Heart left ventricle (tissue), 16 donors: ENCODE measurements at places on chromosomes 4 and X. TPM values are rescaled to one million over a fixed set of nuclear protein-coding genes. Genes with fewer than 3 reads are reported as not detected.

GRCh38 chrX:16665089-16665488, 15.1 kb downstream of the S100G start:
- no peak overlapping the region for H3K4me3 ChIP-seq
- no peak overlapping the region for H3K27ac ChIP-seq
- H3K36me3 ChIP-seq, result no peaks in the 10 kb centered on the region
- H3K27me3 ChIP-seq, result no peaks in the 10 kb centered on the region
- no peak for DNase-seq

DNA sequence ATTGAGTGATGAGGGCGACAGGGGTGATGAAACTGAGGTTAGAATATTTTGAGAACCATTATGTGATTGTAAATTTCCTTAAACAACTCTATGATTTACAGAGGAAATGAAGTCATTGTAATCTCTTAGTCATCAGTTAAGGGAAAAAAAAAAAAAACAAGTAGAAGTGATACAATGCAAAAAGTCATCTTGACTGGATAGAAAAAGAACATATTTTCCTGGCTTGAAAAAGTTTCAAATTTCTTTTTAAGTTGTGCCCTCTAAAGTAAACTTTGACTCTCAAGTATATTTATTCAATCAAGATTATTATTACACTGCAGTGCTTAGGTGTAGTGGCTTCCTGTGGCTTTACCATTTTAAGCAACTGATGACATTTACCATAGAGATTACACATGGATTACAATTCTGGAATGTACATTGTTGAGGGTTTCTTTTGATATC, 40.6 kb downstream of the GABRB1 start:
- no peaks in the 10 kb centered on the region for H3K27me3 ChIP-seq
- H3K4me3 ChIP-seq, result no peak overlapping the region
- no peak overlapping the region for H3K27ac ChIP-seq

DNA sequence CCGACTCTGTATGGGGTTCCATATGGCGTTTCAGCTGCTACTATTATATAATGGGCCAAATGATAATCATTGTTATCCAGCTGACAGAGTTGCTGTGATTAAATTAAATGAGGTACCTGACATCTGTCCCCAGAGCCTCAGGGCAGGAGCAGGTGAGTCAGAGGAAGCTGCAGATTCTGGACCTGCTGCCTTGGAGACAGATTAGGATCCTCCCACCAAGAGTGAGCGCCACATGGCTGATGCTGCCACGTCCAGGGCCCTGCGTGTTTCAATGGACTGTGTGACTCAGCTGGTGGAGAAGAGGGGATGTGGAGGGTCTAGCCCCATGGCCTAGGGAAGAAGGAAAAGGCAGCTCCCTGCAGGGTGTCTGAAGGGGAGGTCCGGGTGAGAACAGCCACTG, 28.3 kb upstream of the UXT start:
- no peaks in the 10 kb centered on the region for H3K27me3 ChIP-seq
- no peak overlapping the region for H3K27ac ChIP-seq
- no peaks in the 10 kb centered on the region for H3K36me3 ChIP-seq
- DNase-seq, result no peak
- no peak overlapping the region for H3K4me3 ChIP-seq

DNA sequence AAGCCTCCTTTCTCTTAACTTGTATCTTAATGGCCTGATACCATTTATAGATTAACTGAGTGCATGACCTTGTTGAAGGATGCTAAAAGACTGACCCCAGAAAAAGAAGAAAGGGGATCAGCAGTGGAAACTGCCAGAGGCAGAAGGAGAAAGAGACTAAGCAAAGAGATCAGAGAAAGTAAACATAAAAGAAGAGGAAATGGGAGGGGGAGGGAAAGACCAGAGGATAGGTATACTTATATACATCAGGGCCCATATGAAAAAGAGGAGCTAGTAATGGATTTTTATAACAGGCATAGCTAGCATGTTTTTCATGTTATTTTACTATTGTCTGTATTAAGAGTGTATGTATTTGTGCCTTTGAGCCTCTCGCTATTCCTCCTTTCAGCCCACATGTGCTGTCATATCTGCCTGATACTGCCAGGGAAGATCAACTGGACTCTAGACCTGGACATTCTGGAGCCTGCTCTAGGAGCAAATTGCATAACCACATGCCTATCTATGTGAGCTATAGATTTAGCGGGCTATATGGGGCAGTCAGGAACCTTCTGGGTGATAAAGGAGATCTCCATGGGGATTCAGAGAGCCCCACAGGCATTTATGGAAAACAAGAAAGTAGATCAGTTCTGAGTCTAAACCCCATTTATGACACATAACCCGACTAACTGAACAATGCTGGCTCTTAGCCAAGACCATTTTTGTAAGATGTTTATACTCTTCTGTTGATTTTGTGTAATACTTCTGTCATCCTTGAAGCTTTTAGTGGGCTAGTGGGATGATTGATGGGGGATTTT, 13.4 kb upstream of the SNX12 start:
- DNase-seq, result no peak
- H3K27me3 ChIP-seq, result no peaks in the 10 kb centered on the region
- no peak overlapping the region for H3K4me3 ChIP-seq

DNA sequence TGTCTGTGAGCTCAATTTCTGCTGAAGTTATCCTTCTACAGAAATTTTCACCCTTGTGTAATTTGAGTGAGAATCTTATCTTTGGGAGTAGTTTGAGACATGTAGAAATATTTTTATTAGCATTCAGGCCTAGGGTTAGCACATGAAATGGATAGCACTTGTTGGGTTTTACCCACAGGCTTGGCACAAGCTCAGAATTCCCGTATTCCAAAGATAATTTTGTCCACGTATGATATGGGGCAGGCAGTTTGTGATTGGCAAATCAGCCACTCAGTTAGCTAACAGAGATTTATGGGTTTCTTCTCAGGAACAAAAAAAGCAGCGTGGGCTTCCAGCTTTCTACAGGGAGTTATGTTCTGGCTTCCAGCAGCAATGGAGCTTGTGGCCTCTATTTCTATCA, 117.9 kb upstream of the DCAF8L1 start:
- no peak for DNase-seq
- no peak overlapping the region for H3K27ac ChIP-seq
- H3K27me3 ChIP-seq, result no peaks in the 10 kb centered on the region
- H3K4me1 ChIP-seq, result no peaks in the 10 kb centered on the region

DNA sequence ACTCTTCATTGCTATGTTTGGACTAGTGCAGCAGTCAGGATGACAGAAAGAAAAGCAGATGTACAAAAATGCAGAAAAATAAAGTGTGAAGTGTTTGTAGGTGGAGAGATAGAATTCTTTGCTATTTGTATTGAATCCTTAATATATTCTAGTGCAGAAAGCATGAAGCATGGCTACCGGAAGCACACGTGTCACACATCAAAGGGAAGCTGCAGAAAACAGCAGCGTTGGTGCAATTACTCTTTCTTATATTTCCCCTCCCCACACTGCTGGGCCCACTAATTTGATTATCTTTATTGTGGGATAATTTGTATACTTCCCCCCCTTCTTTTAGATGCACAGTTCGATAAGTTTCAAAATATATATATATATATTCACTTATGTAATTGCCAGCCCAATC, 35.9 kb upstream of the TAPT1 start:
- no peak for DNase-seq
- no peaks in the 10 kb centered on the region for H3K27me3 ChIP-seq
- H3K27ac ChIP-seq, result no peak overlapping the region
- no peak overlapping the region for H3K4me3 ChIP-seq

DNA sequence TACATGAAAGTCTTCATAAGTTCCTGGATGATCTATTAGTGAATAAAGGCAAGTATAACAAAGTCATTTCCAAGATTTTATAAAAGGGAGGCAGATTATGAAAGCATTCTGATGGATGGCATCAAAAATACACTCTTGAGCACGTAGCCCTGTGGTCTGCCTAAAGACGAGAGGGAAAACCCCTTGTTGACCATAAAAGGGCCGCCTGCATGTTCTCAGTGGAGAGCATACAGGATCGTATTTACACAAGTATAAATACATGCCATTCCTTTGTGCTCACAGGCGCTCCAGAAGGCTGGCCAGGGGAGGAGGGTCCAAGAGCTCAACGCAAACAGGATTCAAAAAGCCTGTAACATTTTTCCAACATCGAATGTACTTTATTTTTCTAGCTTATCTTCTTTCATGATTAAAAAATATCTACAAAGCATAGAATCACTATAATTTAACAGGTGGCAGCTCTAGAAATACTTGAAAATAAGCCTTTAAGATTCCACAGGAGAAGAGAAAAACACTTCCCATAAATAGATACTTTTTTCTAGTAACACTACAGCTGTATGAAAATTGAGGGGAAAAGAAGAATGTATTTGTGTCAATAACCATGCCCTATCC, 29.6 kb downstream of the PDGFC start:
- peak; percentile 55 for DNase-seq
- no peaks in the 10 kb centered on the region for H3K27me3 ChIP-seq
- peak overlapping the region; percentile 21 for H3K4me3 ChIP-seq
- peaks cover 35% of the 10 kb centered on the region for H3K4me1 ChIP-seq
- peak overlapping the region; percentile 75 for H3K27ac ChIP-seq

DNA sequence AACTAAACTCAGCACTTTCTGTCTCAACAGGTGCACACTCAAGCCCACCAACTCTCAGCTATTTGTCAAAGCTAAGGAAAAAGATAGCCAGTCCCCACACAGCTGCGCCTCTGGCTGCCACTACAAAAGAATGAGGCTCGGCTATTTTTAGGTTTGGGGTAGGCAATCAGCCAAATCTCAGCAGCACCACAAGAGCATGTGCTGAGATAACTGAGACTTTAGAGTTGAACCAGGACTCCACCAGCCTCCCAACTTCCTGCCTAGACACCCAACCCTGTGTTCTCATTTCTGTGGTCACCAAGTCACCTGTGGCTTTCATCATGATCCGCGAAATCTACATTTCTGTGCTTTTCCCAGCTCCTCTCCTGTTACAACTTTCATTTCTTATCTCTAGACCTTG, 28.0 kb downstream of the DMD start:
- peak; percentile 51 for DNase-seq
- no peak overlapping the region for H3K27ac ChIP-seq
- H3K4me3 ChIP-seq, result no peak overlapping the region
- H3K36me3 ChIP-seq, result no peaks in the 10 kb centered on the region
- no peaks in the 10 kb centered on the region for H3K27me3 ChIP-seq

DNA sequence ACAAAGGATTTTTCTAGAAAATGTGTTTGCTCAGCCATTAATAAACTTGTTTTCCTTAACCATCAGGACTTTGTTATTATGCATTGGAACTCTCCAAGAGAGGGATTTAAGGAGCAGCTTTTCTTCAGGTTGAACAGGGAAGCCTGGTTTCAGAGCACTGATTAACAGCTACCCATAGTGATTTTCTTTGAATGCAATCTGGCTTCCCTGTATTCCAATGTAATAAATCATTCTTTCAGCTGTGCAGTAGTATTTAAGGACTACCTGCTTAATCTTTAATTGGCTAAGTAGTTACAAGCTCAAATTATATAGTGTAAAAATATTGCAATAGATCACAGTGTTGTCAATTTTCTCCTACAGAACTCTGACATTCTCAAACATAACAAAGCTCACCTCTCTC, 77.5 kb downstream of the TMEM156 start:
- H3K36me3 ChIP-seq, result no peaks in the 10 kb centered on the region
- H3K27me3 ChIP-seq, result no peaks in the 10 kb centered on the region
- H3K27ac ChIP-seq, result no peak overlapping the region
- DNase-seq, result no peak
- no peaks in the 10 kb centered on the region for H3K4me1 ChIP-seq
- H3K4me3 ChIP-seq, result no peak overlapping the region

- no peak for DNase-seq
- peaks cover 39% of the 10 kb centered on the region for H3K27me3 ChIP-seq
- H3K36me3 ChIP-seq, result no peaks in the 10 kb centered on the region
- H3K27ac ChIP-seq, result no peak overlapping the region
Observed at GRCh38 chrX:109472939-109473735, 8.7 kb downstream of the GUCY2F start.

DNA sequence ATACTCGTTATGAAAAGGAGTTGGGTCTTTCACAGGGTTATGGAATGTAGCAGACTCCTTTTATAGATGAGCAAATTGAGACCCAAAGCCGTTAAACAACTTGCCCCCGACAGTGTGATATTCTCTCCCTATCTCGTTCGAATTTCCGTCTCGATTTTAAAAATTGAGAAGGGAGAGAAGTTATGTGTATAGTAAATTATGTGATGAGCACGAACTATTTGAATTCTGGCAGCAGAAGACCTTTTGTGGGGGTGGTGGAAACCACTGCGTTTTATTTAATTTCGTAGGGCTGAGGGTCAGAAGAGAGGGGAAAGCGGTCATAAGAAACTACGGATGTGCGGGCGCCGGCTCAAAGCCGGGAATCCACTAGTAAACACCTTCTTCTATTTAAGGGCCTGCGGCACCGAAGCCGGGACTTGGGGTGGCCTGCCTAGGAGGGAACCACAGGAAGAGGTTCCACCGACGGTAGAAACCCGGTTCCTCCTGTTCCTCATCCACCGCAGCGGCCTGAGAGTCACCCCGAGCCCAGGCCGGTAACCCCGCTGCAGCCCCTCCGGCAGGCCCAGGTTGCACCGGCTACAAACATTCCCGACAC, 1.5 kb upstream of the DDX3X start:
- H3K4me3 ChIP-seq, result peak overlapping the region; percentile 96
- H3K36me3 ChIP-seq, result peaks cover 2% of the 10 kb centered on the region
- no peaks in the 10 kb centered on the region for H3K27me3 ChIP-seq
- H3K27ac ChIP-seq, result peak overlapping the region; percentile 99

DNA sequence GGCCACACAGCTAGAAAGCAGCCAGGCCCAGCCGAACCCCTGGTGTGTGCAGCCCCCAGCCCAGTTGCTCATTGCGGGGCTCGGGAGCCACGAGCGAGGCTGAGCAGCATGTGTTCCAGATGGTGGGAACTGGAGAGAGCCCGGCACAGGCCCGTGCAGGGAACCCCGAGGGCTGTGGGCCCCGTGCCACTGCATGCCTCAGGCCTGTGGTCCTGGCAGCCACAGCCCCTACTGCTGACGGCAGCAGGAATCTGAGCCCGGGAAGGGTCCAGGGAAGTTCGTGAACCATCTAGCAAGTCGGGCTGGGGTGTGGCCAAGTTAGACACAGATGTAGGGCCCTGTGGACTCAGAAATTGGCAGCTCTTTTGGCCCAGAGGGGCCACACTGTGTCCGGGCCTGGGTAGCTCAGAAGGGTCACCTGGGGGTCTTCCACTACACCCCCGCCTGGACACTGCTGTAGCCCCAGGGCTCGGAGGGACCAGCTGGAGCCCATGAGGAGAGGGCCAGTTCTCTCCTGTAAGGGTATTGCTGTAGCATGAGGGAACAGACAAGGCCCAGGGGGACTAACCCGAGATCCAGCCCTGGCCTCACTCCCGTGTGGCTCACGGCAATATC, 12.1 kb downstream of the HTRA3 start:
- no peak overlapping the region for H3K4me3 ChIP-seq
- peak overlapping the region; percentile 61 for H3K27ac ChIP-seq
- H3K27me3 ChIP-seq, result no peaks in the 10 kb centered on the region
- H3K4me1 ChIP-seq, result peaks cover 59% of the 10 kb centered on the region

DNA sequence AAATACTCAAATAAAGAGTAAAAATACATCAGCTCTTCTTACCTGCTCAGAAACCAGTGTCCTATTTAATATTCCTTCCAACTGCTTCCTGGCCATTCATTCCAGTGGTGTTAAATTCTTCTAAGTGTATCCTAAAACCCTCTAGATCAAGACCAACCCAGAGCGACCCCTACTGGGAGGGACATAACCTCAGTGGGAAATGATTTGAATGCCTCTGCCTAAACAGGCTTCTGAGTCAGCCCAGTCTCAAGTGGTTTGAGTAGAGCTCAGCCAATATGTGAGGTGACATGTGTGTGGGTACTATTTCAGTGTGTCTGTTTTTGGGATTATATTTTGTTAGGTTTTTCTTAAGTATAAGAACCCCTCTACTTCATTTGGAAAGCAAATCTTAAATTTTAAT, 133.6 kb upstream of the ARHGEF9 start:
- no peaks in the 10 kb centered on the region for H3K27me3 ChIP-seq

ARMCX5 gene
- total RNA-seq, result 5.6 TPM

VSIG4 gene
- total RNA-seq, result 162 TPM

TLR7 gene
- total RNA-seq, result not detected

TEX11 gene
- not detected for total RNA-seq

RIBC1 gene
- 0.28 TPM for total RNA-seq
